ENCODE measurements at places on chromosomes 12 and 14.

GRCh38 chr14:48786498-48786897 is 799.7 kb downstream of the RPS29 start:
- no peak for DNase-seq

DNA sequence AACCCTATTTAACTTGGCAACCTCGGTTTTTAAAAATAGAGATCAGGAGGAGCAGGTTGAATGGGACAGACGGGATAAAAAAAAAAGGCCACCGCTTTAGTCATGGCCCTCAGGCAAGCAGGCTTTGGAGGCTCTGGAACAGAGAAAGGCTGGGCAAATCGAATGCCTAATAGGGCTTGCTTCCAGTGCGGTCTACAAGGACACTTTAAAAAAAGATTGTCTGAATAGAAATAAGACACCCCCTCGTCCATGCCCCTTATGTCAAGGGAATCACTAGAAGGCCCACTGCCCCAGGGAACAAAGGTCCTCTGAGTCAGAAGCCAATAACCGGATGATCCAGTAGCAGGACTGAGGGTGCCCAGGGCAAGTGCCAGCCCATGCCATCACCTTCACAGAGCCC is 265.8 kb downstream of the CPNE8 start:
- no peak for DNase-seq

GRCh38 chr12:39835517-39836489 is 216.2 kb upstream of the ABCD2 start:
- no peak for DNase-seq

- no peak for DNase-seq
These were observed 801 bp upstream of the ASB2 start for GRCh38 chr14:93977171-93977570.

DNA sequence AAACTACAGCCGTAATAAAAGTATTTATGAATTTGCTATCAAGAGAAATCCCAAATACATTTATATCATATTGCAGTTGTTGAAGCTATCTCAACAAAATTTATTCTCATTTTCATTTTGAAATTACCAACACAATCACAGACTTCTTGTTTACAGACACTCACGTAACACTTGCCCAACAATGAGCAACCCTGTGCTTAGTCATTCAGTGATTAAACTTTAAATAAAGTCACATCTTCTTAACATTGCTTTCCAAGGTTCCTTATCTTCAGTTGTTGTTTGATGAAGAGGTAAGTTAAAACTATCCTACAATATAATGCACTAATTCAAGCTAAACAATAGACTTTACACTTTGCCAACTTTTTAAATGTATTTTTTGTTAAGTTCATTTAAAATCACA is 601.8 kb downstream of the SLC16A7 start:
- DNase-seq, result no peak

DNA sequence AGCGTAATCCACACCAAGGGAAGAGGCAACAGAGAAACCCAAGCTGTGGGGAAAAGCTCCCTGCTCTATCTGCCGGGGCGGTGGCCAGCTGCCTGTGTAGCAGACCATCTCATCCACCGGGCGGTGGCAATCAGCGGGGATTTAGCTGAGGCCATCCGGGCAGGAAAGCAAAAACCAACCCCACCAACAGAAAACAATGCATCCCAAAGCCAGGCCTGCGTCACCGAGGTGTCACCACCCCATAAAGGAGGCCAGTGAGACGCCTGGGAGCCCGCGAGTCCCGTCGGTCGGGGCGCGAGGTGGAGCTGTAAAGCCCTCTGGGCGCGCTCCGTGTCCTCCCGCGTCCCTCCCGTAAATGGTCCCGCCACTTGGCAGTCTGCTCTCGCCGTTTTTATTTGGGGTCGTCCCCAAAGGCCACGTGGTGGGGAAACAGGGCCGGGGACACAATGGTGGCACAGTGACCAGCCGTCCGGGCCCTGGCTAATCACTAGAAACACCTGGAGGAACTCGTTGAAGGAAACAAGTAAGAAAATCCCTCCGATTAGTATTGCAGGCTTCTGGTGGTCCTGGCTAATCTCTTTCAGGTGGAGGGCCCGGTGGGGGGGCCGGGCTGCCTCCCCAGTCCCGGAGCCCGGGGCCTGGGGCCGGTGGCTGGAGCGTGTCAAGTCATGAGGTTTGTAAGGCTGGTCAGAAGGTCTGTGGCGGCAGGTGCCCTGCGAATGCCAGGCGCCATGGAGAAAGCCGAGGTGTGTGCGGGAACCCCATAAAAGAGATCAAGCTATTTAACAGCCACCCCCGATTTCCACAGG is 94.7 kb upstream of the GSC start:
- DNase-seq, result no peak

DNA sequence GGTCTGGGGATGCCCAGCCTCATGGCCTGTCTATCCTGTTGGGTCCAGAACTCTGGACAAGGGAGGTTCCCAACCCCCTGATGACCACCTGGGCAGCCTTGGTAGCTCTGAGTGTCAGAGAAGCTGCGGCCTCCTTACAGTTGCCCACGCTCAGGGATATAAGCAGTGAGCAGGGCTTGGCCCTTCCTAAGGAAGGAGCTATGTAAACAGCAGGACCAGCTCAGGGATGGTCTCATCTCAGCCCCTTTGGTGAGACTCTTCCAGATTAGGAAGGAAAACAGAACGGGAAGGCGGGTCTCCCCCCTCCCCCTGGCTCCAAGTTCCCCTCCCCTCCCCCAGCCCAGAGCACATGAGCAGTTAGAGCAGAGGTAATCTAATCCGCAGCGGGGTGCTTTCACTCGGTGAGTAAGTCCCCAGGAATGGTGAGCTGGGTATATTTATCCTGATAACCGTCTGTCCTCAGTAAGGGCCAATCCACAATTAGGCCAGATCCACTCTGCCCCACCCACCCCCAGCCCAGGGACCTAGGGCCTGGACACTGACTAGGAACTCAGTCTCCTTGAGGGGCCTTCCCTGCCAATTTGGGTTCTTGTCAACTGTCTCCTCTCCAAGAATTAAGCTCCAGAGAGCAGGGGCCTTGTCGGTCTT is 29.5 kb upstream of the RPLP0 start:
- DNase-seq, result no peak

GRCh38 chr14:22610931-22611330 is 12.8 kb downstream of the ABHD4 start:
- no peak for DNase-seq

GRCh38 chr12:113408756-113409298 is 5.1 kb upstream of the SDS start:
- DNase-seq, result no peak

DNA sequence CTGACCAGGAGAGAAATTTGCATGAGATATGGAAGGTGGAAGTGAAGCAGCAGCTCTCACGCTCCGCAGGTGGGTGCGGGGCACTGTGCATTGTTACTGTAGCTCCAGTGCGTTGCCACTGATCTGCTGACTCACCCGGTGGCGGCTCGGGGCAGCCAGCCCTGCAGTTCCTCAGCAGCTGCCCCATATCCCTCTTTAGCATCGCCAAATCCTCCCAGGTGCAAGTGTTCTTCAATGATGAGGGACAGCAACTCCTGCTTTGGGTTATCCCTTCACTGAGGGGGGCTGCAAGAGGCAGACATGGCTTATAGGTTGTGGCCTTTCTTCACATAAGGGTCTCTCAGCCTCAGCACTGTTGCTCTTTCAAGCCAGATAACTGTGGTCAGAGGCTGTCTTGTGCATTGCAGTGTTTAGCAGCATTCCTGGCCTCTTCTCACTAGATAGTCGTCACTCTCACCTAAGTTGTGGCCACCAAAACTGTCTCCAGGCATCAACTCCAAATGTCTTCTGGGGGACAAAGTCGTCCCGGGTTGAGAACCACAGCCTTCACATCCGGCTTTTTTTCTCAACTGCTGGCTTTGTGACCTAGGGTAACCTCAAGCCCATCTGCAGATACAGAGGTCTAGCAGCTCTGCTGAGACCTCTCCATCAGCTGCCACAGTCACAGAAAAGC is 180.8 kb downstream of the EFCAB11 start:
- DNase-seq, result peak; percentile 57

DNA sequence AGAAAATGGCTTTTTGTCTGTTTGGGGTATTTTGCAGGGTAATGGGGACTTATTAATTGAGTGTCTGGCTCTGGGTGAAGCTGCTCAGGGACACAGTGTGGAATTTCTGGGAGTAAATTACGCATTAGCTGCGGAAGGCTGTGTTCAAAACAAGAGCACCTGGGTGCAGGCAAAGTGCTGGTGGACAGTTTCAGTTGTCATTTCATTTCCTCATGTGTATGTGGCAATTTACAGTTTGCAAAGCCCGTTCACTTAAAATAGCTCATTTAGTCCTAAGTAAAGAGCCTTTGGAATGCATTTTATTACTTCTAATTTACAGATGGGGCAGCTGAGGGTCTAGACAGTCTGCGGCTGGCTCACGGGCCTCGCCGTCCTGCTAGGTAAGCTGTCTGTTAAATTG is 546.8 kb downstream of the BCL11B start:
- no peak for DNase-seq
